ENCODE measurements at places on chromosomes 4 and X.

- no peak for DNase-seq
These were observed 113.9 kb downstream of the NKX6-1 start for GRCh38 chr4:84385203-84385602.

DNA sequence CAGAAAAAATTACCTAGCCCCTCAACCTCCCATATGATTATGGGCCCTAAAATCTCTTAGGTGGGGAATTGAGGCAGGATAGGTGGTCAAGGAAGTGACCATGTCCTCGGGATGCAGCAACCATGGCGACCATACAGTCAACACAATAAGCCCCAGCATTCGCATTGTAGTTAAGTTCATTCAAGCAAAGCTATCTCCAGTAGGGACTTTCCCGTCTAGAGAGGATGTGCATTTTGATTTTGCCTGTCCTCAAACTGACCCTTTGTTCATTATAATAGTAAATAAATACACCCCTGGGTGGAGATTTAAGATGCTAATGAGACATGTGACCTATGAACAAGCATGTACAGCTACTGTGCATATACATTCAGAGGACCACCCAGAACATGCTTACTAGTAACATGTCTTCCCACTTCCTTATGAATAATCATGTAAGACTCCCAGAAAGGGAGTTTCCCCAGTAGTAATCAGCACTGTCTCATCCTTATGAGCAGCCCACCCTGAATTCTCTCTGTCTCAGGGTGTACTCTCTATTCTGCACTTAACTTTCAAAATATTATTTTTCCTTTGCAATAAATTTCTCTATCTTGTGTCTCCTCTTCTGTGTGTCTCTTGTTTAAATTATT is 74.3 kb downstream of the NUDT11 start:
- no peak for DNase-seq

GRCh38 chr4:48429709-48430474 is 53.3 kb upstream of the SLC10A4 start:
- no peak for DNase-seq

GRCh38 chrX:38117485-38117884 is 103.2 kb downstream of the SRPX start:
- no peak for DNase-seq

GRCh38 chrX:70960730-70961129 is 29.8 kb upstream of the SLC7A3 start:
- no peak for DNase-seq

GRCh38 chrX:149037281-149037870 is 467.7 kb downstream of the IDS start:
- no peak for DNase-seq

- DNase-seq: no peak
These were observed 177.4 kb upstream of the PPP1R2C start for GRCh38 chrX:42955349-42955748.

Data from stimulated activated CD4-positive, alpha-beta T cell treated with anti-CD3 and anti-CD28 coated beads, Interleukin-1b, Interleukin-23, amount 100 ng/mL, for 24 hours (primary cell).